ENCODE measurements at places on chromosomes 3 and 15. TPM values are rescaled to one million over a fixed set of nuclear protein-coding genes. Genes with fewer than 3 reads are reported as not detected.

DNA sequence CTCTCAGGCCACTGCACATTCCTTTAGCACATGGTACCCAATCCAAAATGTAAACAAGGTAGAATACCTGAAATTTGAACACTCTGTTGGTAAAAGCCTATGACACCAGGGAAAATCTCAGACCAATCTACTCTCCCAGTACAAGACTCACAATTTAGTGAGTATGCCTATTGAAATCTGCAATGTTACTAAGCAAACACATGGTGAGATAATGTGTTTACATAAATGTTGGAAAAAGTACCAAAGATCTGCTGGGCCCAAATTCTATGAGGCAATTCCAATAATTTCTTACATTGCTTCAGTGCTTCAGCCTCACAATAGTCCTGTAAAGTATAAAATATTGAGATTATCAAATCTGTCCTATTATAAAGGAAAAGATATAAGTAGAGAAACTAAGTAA lies 536.1 kb downstream of the PYDC2 start:
- no peaks in the 10 kb centered on the region for H3K36me3 ChIP-seq
- H3K4me3 ChIP-seq = no peak overlapping the region
- no peaks in the 10 kb centered on the region for H3K4me1 ChIP-seq
- H3K27ac ChIP-seq = no peak overlapping the region
- H3K27me3 ChIP-seq = no peaks in the 10 kb centered on the region
- no peak for DNase-seq

PXK gene
- 7.6 TPM for total RNA-seq

DNA sequence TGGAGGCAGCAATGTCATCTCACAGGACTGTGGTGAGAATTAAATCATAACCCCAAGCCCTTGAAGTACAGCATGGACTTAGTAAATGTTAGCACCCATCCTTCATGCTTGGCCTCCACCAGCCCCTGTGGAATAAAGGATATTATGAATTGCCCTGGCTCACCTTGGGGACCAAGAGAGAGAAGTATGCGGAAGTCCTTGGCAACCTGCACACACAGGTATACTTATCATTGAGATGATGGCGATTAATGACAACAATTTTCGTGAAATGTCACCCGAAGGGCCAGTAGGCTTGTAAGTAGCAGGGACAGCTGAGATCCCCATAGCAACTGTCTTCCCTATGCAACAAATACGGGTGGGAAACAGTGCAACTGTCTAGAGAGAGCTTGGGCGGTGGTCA lies 102.0 kb downstream of the FAM43A start:
- H3K27ac ChIP-seq = no peak overlapping the region
- no peaks in the 10 kb centered on the region for H3K27me3 ChIP-seq
- DNase-seq = no peak
- no peaks in the 10 kb centered on the region for H3K36me3 ChIP-seq

DPPA2 gene
- not detected for total RNA-seq

- H3K36me3 ChIP-seq = no peaks in the 10 kb centered on the region
- H3K27ac ChIP-seq = no peak overlapping the region
- DNase-seq = no peak
- H3K27me3 ChIP-seq = no peaks in the 10 kb centered on the region
- H3K4me3 ChIP-seq = no peak overlapping the region
- H3K4me1 ChIP-seq = no peaks in the 10 kb centered on the region
Observed at GRCh38 chr15:57038496-57038895, 120.1 kb downstream of the TCF12 start.

- no peak overlapping the region for H3K4me3 ChIP-seq
- peaks cover 14% of the 10 kb centered on the region for H3K4me1 ChIP-seq
- H3K36me3 ChIP-seq = no peaks in the 10 kb centered on the region
- no peak for DNase-seq
Observed at GRCh38 chr15:29937956-29938355, 115.7 kb upstream of the TJP1 start.

GRCh38 chr3:108728934-108729333 lies 28.3 kb downstream of the RETNLB start:
- DNase-seq = no peak
- no peaks in the 10 kb centered on the region for H3K4me1 ChIP-seq
- no peak overlapping the region for H3K27ac ChIP-seq
- no peaks in the 10 kb centered on the region for H3K36me3 ChIP-seq
- H3K27me3 ChIP-seq = no peaks in the 10 kb centered on the region

- H3K27ac ChIP-seq = no peak overlapping the region
- no peak overlapping the region for H3K4me3 ChIP-seq
- DNase-seq = no peak
- no peaks in the 10 kb centered on the region for H3K4me1 ChIP-seq
- no peaks in the 10 kb centered on the region for H3K27me3 ChIP-seq
Observed at GRCh38 chr3:16721494-16721893, 116.3 kb upstream of the DAZL start.

GRCh38 chr15:99076555-99077308 lies 28.1 kb upstream of the SYNM start:
- H3K4me1 ChIP-seq = no peaks in the 10 kb centered on the region
- DNase-seq = peak; percentile 48
- H3K27me3 ChIP-seq = peaks cover 6% of the 10 kb centered on the region

UBA5 gene
- 30.7 TPM for total RNA-seq

GRCh38 chr15:71003319-71003718 lies 110.7 kb downstream of the LRRC49 start:
- no peak overlapping the region for H3K4me3 ChIP-seq
- H3K27me3 ChIP-seq = no peaks in the 10 kb centered on the region
- no peaks in the 10 kb centered on the region for H3K36me3 ChIP-seq
- DNase-seq = no peak
- H3K4me1 ChIP-seq = no peaks in the 10 kb centered on the region

- no peak overlapping the region for H3K4me3 ChIP-seq
- H3K27me3 ChIP-seq = no peaks in the 10 kb centered on the region
- H3K27ac ChIP-seq = no peak overlapping the region
- H3K36me3 ChIP-seq = no peaks in the 10 kb centered on the region
- H3K4me1 ChIP-seq = peaks cover 24% of the 10 kb centered on the region
- no peak for DNase-seq
Observed at GRCh38 chr15:70503073-70503745, 260.1 kb downstream of the UACA start.

ROBO1 gene
- 8.6 TPM for total RNA-seq

- no peaks in the 10 kb centered on the region for H3K36me3 ChIP-seq
- DNase-seq = no peak
- H3K4me3 ChIP-seq = peak overlapping the region; percentile 80
- H3K4me1 ChIP-seq = peaks cover 4% of the 10 kb centered on the region
- H3K27me3 ChIP-seq = no peaks in the 10 kb centered on the region
Observed at GRCh38 chr15:89575656-89576416, 567 bp downstream of the TICRR start.

DNA sequence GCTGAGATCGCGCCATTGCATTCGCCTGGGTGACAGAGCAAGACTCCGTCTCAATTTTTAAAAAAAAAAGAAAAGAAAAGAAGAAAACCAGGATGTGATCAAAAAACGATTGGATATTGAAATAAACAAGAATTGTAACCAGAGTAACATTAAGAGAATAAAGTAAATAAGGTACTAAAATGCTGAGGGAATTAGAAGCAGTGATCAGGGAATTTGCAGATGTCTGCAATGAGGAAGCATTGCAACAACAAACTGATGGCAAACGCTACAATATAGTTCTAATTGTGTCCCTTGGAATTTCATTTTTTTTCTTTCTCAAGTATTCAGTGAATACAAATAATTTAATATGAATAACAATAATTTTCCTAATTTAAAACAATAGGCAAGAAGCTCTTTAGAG lies 1077.5 kb downstream of the TBL1XR1 start:
- DNase-seq = no peak
- no peak overlapping the region for H3K27ac ChIP-seq
- H3K4me1 ChIP-seq = no peaks in the 10 kb centered on the region
- no peak overlapping the region for H3K4me3 ChIP-seq
- H3K27me3 ChIP-seq = no peaks in the 10 kb centered on the region

FEZF2 gene
- not detected for total RNA-seq

DNA sequence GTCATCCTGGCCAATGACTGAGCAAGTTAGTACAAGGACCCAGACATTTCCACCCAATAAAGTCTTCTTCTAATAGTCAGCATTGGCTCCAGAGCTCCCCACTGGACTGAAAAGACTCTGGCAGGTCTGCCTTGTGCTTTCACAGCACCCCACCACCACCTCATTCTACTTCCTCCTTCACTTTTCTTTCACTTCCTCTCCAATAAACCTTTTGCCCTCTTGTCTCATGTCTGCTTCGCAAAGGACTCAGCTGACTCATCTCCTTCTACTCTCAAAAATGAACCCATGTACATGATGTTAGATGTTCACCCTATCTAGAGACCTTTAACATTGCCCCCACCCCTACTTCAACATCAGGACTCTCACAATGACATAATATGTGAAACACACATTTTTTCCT lies 181.0 kb upstream of the PPP2R3A start:
- no peak for DNase-seq
- H3K4me1 ChIP-seq = no peaks in the 10 kb centered on the region
- no peak overlapping the region for H3K27ac ChIP-seq

DNA sequence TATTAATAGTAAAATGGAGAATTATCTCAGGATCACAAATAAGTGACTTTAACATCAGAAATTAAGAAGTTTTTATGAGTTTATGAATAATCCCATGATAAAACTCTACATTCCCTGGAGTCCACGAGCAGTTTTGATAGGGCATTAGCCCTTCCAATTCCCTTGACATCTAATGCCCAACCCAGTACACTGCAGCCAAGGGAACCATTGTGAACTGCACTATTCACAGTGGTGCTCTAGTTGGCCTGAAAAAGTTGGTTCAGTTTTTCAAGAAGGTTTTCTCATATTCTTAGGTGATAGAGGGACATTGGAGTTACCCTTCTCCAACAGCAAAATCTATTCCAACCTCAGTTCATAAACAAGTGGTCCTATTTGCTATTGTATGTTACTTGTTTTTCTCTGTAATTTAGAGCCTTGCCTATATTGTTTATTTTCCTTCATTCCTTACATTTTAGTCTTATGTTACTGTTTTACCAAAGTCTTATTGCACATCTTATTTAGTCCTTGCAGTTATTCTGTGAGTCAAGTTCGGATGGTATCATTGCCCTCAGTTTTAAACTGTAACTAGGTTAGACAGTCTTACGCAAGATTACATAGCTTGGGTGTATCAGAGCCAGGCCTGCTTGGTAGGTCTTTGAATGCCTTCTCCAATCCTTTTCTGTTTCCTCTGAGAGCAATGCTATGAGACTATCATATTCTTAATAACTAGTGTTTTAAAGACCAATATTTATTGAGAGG lies 57.9 kb upstream of the SAMMSON start:
- no peak for DNase-seq
- H3K4me1 ChIP-seq = no peaks in the 10 kb centered on the region
- no peak overlapping the region for H3K27ac ChIP-seq
- no peaks in the 10 kb centered on the region for H3K27me3 ChIP-seq
- H3K36me3 ChIP-seq = no peaks in the 10 kb centered on the region
